ENCODE measurements at places on chromosomes 1 and 21.

DNA sequence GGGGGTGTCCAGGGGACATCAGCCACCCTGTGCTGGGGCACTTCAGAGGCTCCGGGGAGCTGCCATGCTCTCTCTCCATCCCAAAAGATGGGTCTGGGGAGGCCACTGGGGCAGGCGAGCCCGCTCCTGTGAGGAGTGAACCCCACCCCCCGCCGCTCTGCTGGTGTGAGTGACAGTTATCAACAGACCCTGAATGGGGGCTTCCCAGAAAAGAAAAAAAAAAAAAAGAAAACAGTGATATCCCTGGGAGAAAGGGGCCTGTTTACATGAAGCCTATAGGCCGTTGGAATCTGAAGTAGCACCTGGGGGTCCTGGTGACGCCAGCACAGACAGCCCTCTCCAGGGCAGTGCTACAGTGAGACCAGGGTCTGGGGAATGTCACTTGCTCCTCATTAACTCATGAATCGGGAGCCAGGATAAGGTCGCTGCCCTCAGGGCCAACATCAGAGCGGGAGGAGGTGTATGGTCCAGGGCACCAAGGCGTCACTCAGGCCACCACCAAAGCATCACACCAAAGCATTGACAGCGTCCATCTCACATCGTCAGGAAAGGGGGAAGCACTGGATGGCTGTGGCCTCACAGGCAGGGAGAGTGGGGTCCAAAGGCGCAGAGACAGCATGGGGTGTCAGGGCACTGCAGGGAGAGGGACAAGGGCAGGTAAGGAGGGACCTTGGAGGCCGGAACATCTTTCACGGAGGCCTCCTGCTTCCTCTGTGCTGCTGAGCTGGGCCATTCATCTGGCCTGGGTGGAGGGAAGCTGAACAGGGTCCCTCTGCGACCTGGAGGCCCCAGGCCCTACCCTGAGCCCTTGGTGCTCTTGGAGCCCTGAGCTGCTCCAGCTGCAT, 8.4 kb upstream of the NPHP4 start:
- DNase-seq = no peak

GRCh38 chr1:36327421-36328087, 4.1 kb upstream of the EVA1B start:
- DNase-seq = no peak

- no peak for DNase-seq
These were observed 38.6 kb downstream of the TFF3 start for GRCh38 chr21:42276526-42277154.

DNA sequence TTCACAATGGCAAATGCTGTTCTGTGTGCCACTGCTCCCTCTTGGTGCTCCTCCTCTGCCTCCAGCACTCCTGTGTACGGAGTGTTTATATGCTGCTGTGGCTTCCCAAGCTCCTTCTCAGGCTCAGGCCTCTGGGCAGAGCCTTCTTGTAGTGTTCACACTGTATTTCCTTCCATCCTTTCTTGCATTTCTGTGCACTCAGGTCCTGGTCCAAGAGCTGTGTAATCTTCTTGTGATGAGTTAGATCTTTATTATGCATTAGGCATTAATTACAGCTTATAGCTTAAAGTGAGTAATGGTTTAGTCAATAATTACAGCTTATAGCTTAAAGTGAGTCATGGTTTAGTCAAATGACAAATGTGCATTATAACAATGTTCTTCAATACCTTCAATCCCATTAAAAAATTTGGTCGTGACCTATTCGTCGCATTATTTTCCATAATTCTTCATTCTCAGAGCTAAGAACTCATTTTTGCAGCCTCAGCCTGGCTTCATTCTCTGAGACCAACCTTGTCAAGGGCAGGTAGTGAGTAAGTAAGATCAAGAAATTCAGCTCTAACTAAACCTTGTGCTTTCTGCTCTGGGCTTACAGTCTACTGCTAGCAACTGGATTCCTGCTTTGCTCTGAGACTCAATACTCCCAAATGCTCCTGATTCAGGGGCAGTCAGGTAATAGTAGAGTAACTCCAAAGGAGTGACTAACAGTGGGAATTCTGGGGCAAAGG, 154.5 kb upstream of the SPAG17 start:
- DNase-seq = no peak

DNA sequence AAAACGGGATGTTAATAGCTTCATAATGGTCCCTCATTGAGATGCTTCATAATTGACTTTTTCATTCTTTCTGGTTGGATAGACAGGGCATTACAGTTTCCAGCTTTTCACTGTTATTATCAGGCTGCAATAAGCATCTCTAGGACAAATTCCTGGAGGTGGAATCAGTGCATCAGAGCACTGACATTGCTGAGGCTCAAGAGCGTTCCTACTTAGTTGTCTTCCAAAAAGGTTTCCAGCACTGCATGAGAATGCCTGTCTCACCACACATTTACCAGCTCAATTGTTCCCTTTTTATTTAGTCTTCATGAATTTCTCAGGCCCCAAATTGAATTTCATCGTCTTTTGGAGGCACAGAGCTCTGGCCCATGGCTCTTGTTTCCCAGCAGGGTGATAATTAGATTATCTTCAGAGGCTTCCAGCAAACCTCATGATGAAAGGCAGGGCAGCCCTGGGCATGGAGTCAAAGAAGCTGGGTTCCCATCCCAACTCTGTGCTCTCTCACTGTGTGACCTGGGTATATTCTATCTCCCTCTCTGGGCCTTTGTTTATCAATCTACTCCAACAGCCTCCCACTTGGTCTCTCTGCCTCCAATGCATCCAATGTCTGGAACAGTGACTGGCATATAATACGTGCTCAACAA, 451.4 kb downstream of the PTPRU start:
- no peak for DNase-seq

GRCh38 chr1:95006681-95007080, 66.1 kb downstream of the ALG14 start:
- DNase-seq = no peak
